ENCODE measurements at places on chromosomes 2 and 18. TPM values are rescaled to one million over a fixed set of nuclear protein-coding genes. Genes with fewer than 3 reads are reported as not detected.

NT5DC4 gene
- 5.2 TPM for total RNA-seq

NAT8 gene
- total RNA-seq = not detected

GKN2 gene
- 87.8 TPM for total RNA-seq

OXER1 gene
- total RNA-seq = 1.2 TPM

MAP3K20 gene
- 32.1 TPM for total RNA-seq

KIF1A gene
- 0.40 TPM for total RNA-seq

PDE1A gene
- 2.3 TPM for total RNA-seq

M1AP gene
- not detected for total RNA-seq

IL1A gene
- not detected for total RNA-seq

TRAF3IP1 gene
- total RNA-seq = 19.5 TPM

NT5C1B gene
- not detected for total RNA-seq

BCL2 gene
- total RNA-seq = 8.4 TPM

DLGAP1 gene
- total RNA-seq = 4.0 TPM

MYCN gene
- total RNA-seq = not detected

UGT1A1 gene
- not detected for total RNA-seq

ASB3 gene
- 52.4 TPM for total RNA-seq

CRYGD gene
- not detected for total RNA-seq

TRIM54 gene
- not detected for total RNA-seq

DSG4 gene
- not detected for total RNA-seq

IL1RN gene
- 4.7 TPM for total RNA-seq

C2orf78 gene
- not detected for total RNA-seq

HOXD3 gene
- total RNA-seq = not detected

APOB gene
- 0.11 TPM for total RNA-seq

SOX11 gene
- total RNA-seq = not detected

ANO7 gene
- 1.0 TPM for total RNA-seq

OSGEPL1 gene
- total RNA-seq = 14.5 TPM

Measured in upper lobe of left lung (tissue), 6 donors.